Stimulated activated CD4-positive, alpha-beta T cell treated with anti-CD3 and anti-CD28 coated beads, Interleukin-4, amount 100 ng/mL, for 4 hours (primary cell): ENCODE measurements at places on chromosomes 7 and 10.

DNA sequence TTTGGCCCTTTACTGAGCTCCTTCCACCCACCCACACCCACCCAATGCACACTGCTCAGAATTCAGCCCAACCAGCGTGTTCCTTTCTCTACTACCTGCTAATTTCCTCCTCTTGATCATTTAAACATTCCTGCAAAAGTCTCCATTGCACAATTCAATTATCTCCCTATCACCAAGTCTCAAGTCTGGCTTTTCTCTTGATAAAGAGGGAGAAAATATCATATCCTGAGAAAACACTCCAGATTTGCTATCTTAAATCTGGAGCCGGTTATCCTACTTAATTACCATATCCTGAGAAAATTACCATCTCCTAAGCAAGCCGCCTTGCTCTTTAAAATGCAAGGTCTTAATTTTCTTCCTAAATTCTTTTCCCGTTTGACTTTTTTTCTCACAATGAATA is 505.5 kb downstream of the XPNPEP1 start:
- DNase-seq, result no peak

- no peak for DNase-seq
These were observed 31.6 kb downstream of the HOXA1 start for GRCh38 chr7:27064159-27064558.

- DNase-seq, result no peak
These were observed 12.6 kb downstream of the MAFK start for GRCh38 chr7:1542841-1543747.

- DNase-seq, result no peak
These were observed 111.1 kb upstream of the GLI3 start for GRCh38 chr7:42348071-42348470.

DNA sequence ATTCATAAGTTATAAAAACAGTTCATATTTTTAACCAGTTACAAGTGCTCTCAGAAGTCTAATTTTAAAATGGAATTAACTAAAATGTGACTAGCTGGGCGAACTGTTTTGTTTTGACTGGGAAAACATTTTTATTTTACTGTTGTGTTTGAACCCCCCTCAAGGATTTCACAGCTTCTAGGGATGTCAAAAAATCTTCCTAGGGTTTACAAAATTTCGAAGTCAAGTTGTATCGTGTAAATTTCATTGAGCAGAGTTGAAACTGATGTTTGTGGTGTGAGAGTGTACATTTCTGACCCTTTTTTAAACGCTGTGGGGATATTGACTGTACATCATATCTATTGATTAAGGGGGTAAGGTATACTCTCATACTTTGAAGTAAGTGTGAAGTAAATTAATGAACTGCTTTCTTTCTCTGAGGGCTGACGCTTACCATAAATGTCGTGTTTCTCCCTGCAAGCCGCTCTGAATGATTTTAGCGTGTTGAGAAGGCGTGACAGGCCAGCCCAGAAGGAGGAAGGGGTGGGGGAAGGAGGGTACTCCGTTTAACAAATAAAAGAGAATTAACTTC is 1.8 kb upstream of the SP8 start:
- no peak for DNase-seq

DNA sequence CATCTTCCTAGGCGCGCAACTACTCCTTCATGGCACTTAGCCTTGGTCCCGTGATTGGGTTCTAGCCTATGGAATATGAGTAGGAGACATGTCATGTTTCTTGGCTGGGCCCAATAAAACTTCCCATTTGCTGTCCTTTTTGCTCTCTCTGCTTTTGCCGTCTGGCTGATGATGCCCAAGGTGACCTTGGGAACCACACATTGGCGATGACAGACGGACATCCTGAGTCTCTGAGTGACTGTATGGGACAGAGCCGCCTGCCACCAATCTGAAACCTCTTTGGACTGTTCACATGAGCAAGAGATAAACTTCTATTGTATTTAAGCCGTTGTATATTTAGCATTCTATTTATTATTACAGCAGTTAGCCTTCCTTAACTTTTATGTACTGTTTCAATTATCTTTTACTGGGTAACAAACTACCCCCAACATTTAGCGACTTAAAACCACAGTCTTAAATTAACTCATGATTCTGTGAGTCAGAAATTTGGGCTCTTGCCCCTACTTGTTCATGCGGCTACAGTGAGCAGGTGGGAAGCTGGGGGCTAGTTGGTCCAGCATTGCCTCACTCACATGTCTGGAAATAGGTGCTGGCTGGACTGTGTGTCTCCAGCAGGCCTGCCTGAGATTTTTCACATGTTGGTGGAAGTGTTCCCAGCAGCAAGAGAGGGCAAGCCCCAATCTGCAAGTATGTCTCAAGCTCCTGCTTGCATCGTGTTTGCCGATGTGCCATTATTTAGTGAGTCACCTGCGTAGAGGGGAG is 71.7 kb downstream of the NOD1 start:
- DNase-seq, result no peak

GRCh38 chr10:27390681-27391080 is 113.4 kb upstream of the RAB18 start:
- no peak for DNase-seq

GRCh38 chr7:11078247-11078834 is 104.7 kb downstream of the PHF14 start:
- DNase-seq, result no peak

- DNase-seq, result no peak
These were observed 77.0 kb upstream of the FAM20C start for GRCh38 chr7:115274-115911.

DNA sequence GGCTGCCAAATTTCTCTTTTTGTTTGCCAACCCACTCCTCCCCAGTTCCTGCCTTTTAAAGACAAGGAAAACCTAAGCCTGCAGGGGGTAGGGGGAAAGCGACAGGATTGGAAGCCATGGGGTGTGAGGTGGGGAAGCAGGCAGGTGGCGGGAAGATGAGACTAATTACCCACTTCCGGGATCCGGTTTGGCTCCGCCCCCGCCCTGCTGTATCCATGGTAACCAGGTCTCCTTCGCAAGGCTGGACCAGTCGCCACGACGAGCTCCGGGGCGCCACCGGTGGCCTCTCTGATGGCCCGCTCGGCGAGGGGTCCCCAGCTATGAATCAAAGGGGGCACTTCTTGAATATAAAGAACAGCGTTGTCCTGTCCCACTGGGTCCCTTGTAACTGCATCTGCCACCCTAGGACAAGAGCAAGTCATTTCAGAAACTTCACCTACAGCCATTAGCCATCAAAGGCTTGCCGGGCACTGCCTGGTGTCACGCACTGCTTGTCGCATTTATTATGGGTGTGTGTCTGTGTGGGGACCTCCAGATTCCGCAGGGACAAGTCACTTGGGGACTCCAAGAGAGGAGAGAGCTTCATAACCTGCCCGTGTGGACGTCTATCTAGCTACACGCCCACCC is 55.4 kb upstream of the LMTK2 start:
- DNase-seq, result peak; percentile 57

- no peak for DNase-seq
These were observed 498.2 kb downstream of the PLXDC2 start for GRCh38 chr10:20314431-20314830.

GRCh38 chr10:129445436-129446182 is 21.4 kb upstream of the MGMT start:
- no peak for DNase-seq

DNA sequence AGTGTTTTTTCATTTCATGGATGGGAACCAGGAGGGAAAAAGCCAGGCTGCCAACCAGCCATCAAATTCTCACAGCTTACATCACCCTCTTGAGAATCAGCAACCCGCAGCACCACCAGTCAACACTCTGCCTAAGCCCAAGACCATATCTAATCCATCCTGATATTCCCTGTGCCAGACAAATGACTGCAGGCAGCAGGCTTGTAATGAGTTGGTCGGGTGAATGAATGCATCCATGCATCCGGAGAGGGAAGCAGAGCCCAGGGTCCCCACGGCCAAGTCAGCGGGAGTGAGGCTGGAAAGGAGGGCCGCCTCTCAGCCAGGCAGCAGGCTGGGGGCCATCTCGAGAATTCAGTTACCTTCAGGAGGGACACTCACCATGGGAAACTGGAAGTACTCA is 46.9 kb downstream of the SLIT1 start:
- no peak for DNase-seq

- DNase-seq, result no peak
These were observed 80.5 kb downstream of the ABCA13 start for GRCh38 chr7:48251766-48252165.

DNA sequence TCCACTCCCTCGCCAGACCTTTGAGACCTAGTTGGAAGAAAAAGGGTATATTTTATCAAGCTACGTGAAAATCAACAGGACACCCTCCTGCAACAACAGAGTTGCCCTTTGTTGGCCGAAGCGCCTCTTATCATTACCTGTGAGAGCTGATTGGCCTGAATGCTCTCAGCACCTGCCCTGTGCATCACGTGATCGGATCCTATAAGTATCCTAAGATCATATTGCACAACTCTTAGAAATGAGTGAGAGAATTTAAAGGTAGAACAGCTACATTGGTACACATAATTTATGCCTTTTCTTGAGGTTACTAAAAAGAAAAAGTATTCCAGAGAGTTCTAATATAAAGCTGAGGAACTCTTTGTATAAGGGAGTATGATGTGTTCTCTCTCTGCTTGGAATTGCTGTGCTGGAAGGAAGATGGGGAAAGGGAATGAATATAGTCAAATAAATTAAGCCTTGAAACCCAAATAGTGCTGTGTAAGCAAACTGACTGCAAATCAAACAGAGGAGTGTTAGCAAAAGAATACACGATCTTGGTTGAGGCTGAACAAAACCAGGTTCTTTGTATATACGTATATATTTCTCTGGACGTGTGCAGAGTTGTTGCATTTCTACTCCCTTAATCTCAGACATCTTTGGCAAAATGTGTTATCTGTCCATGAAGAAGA is 69.3 kb downstream of the LRRC4 start:
- DNase-seq, result no peak

GRCh38 chr7:129773871-129774270 is 162.4 kb downstream of the NRF1 start:
- no peak for DNase-seq

- no peak for DNase-seq
These were observed 156.7 kb upstream of the NPVF start for GRCh38 chr7:25384788-25385505.

DNA sequence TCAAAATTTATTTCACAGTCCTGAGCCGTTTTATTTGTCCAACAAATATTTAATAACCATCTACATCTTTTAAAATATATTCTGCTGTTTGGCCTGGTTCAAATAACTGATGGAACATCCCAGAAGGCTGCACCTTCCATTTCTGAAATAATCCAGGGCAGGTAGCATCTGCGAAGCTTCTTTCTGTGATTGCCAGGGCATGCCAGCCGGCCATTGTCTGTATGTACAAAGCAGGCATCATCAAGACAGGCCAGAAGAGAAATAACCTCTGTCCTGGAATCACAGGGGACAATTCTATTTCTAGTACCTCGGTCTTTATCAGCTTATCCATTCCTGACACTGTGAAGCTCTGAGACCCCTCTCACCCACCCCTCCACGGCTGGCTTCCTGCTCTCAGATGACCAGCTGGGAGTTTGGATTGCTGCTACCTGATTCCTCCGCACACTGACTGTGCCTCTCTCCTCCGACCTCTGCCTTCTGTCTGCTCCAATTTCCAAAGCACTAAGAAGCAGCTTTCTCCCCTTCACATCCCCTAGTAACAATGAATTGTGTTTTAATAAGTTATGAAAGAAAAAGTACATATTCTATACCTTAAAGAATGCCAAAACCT is 8.0 kb downstream of the DGKI start:
- no peak for DNase-seq

- DNase-seq, result no peak
These were observed 17.8 kb upstream of the CCNJ start for GRCh38 chr10:96025566-96025965.

GRCh38 chr7:71414490-71414889 is 282.5 kb downstream of the GALNT17 start:
- DNase-seq, result no peak

DNA sequence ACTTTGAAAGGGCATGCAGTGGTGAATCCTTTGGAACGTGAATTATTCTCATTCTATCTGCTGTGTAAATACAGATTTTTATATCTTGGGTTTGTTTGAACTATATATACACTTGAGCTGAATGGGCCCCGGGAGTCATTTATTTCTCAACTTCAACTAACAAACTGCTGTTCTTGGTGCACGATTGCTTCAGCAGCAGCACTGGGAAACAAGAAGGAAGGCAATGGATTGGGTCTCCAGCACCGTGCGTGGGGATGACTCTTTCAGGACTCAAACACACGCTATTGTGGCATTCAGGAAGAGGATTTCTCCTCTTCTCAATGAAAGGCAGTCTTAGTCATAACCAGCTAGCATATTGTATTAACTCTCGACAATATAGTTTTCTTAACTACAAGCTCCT is 226.0 kb upstream of the NFE2L3 start:
- no peak for DNase-seq

GRCh38 chr10:33067917-33068316 is 109.9 kb upstream of the ITGB1 start:
- DNase-seq, result no peak

DNA sequence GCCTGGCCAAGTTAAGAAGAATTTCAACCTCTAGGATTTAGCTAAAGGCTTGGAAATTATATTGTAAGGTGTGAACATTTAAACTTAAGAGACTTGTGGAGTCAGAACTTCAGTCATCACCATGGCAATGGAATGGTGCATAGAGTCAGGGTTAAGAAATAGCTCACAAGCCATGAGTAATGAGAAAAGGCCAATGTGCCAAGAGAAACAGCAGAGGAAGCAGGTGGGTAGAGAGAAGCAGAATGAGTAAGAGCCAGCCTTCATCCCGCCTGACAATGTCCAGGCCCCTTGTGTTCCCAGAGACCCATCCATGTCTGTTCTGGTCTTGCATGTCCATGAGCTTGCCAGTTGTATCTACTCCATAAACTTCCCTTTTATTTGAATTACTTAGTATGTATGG is 62.6 kb upstream of the TBX20 start:
- DNase-seq, result no peak

- no peak for DNase-seq
These were observed 376.8 kb downstream of the DNAJB6 start for GRCh38 chr7:157713591-157713990.

DNA sequence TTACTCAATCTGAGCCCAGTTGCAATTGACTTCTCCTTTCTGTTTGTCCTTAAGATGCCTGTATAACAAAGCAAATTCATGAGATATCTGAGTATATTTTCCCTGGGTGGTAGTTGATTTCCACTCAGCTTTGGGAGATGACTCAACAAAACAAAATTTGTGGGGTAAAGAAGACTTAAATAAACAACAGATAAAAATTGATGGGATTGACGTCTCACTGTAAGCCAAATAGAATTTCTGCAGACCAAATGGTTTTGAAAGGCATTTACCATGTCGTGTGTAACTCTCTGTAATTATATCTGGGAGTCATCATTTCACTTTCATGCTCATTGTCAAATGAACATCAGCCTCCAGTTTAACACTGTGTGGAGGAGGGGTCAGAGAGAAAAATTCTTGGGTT is 255.4 kb upstream of the MYO3A start:
- DNase-seq, result no peak

- no peak for DNase-seq
These were observed 161.2 kb downstream of the GRK5 start for GRCh38 chr10:119368581-119368980.

GRCh38 chr7:147012666-147013065 is 896.1 kb downstream of the CNTNAP2 start:
- no peak for DNase-seq

- DNase-seq, result no peak
These were observed 187.2 kb upstream of the IGFBP3 start for GRCh38 chr7:46108272-46108671.
